ENCODE measurements at places on chromosomes 11 and 22. TPM values are rescaled to one million over a fixed set of nuclear protein-coding genes. Genes with fewer than 3 reads are reported as not detected.

DNA sequence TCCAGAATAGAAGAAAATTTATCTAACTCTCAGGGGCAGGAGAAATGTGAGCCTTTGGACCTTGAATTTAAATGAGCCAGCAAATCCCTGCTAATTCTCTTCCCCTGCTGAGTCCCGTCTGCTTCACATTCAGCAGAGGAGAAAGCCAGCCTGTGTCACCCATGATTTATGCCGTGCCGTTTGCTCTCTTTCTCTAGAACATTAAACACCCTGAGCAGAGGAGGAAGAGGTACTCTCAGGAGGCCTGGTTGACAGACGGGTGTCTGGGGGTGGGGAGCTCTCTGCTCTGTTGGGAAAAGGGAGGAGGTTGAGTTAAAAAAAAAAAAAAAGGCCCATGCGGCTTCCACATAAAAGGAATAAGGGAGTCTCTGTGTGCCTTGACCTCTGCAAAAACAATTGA, 11.3 kb upstream of the MTMR3 start:
- peak overlapping the region; percentile 34 for H3K27ac ChIP-seq
- peak; percentile 45 for DNase-seq
- peaks cover 2% of the 10 kb centered on the region for H3K4me1 ChIP-seq
- H3K36me3 ChIP-seq: no peaks in the 10 kb centered on the region
- no peak overlapping the region for H3K4me3 ChIP-seq

DNA sequence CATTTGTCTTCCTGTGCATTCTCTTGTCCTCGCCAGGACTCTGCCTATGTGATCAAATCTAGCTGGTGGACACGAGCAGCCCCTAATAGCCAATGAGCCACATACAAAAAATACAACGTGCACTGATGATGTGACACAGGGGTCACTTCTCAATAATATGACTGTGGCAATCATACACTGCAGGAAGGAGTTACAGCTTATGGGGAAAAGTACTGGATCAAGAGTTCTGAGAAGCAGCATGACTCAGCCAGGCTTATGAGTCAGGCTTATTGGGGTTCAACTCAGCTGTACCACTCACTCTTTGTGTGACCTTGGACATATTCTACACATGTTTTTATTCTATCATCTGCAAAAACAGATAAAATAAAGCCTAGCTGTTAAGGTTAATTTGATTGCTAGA, 889.4 kb upstream of the TENM4 start:
- peak; percentile 48 for DNase-seq
- H3K27me3 ChIP-seq: no peaks in the 10 kb centered on the region
- H3K4me1 ChIP-seq: no peaks in the 10 kb centered on the region
- no peak overlapping the region for H3K4me3 ChIP-seq

GRCh38 chr22:46012881-46013281, 35.9 kb upstream of the WNT7B start:
- peak overlapping the region; percentile 98 for H3K27ac ChIP-seq
- H3K27me3 ChIP-seq: no peaks in the 10 kb centered on the region
- peaks cover 23% of the 10 kb centered on the region for H3K4me1 ChIP-seq
- no peaks in the 10 kb centered on the region for H3K36me3 ChIP-seq
- no peak overlapping the region for H3K4me3 ChIP-seq
- DNase-seq: no peak

GRCh38 chr22:26690654-26691376, 33.4 kb downstream of the MIAT start:
- H3K36me3 ChIP-seq: no peaks in the 10 kb centered on the region
- DNase-seq: no peak
- no peaks in the 10 kb centered on the region for H3K4me1 ChIP-seq
- no peaks in the 10 kb centered on the region for H3K27me3 ChIP-seq
- H3K4me3 ChIP-seq: no peak overlapping the region

GRCh38 chr11:127098684-127099083, 98.1 kb upstream of the KIRREL3 start:
- H3K36me3 ChIP-seq: no peaks in the 10 kb centered on the region
- no peak overlapping the region for H3K27ac ChIP-seq
- DNase-seq: no peak
- peaks cover 3% of the 10 kb centered on the region for H3K27me3 ChIP-seq
- H3K4me3 ChIP-seq: no peak overlapping the region

GRCh38 chr11:120911943-120912342, 112.0 kb upstream of the TBCEL start:
- H3K4me1 ChIP-seq: peaks cover 13% of the 10 kb centered on the region
- no peak for DNase-seq
- H3K4me3 ChIP-seq: no peak overlapping the region
- no peaks in the 10 kb centered on the region for H3K27me3 ChIP-seq

Gene DDT
- 223 TPM for polyA plus RNA-seq

Gene GAL3ST3
- 1.1 TPM for polyA plus RNA-seq

Gene MOGAT2
- polyA plus RNA-seq: 2.9 TPM

Gene NPAS4
- 0.31 TPM for polyA plus RNA-seq
